ENCODE measurements at places on chromosomes 5 and 9.

- DNase-seq: no peak
Measured at GRCh38 chr9:95880021-95880690, 4.7 kb downstream of the ERCC6L2 start.

DNA sequence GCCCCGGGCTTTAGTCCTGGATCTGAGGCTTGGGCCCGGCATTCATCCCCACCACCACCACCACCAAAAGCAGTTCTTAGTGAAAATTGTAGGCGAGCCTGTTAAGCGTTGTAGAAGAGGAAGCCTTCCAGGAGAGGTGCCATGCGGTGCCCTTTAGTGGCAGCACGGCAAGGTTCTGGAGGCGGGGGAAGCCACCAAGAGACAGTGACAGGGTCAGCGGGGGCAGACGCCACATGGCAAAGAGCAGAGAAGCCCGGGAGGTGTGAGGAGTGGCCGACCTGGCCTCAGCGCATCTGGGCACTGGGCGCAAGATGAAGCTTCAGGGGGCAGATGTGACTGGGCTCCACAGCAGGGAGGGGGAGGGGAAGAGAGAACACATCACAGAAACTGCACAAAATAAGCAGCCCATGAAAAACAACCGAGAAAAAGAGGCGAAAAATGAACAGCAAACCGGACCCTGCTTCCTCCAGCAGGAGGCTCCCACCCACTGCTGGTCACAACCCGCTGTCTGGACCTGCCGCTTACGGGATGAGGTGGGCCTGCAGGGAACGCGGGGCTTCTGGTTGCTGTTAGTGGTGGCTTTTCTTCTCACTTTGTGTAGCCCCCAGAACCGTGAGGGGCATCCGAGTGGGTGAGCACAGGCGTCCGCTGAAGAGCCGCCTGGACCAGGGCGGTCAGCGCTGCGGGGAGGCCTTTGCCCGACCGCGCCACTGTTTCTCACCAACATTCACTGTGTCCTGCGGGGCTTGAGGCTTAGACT lies 4.3 kb downstream of the LRRC14B start:
- DNase-seq: no peak

GRCh38 chr9:121301881-121302286 lies 33.9 kb downstream of the GSN start:
- no peak for DNase-seq

DNA sequence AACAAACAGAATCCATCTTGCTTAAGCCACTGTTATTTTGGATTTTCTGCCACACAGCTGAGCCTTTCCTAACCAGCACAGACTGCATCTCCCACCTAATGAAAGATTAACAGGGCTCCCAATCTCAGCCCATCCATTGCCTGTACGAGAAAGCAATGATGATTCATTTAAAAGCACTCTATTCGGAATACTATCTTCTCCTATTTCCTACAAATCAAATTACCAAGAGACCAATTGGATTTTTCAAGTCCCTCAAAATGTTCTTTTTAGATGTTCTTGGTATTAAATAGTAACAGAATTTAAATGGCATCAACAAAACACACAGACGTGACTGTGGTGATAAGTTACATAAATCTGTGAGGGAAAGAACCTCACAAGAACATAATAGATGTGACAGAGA lies 324.1 kb downstream of the AGTPBP1 start:
- DNase-seq: no peak

GRCh38 chr9:13552606-13553215 lies 273.2 kb upstream of the MPDZ start:
- DNase-seq: no peak

GRCh38 chr5:67732471-67732870 lies 483.1 kb upstream of the PIK3R1 start:
- DNase-seq: no peak

DNA sequence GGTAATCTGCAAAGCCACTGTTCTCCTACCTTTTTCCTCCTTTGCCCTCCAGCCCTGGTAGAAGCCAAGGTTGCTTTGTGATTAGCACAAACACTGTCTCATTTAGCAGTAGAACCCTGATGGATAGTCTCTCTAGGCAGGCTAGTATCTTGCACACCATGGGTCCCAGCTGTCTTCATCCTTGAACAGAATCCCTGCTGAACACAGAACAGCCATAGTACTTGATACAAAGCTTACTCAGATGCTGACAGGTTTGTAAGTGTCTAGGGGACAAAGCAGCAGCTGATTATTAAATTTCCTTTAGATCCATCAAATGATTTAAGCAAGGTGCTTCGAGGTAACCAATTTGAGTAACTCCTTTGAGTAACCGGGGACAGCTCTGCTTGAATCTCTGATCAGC lies 163.7 kb upstream of the PPP1R2B start:
- DNase-seq: no peak

DNA sequence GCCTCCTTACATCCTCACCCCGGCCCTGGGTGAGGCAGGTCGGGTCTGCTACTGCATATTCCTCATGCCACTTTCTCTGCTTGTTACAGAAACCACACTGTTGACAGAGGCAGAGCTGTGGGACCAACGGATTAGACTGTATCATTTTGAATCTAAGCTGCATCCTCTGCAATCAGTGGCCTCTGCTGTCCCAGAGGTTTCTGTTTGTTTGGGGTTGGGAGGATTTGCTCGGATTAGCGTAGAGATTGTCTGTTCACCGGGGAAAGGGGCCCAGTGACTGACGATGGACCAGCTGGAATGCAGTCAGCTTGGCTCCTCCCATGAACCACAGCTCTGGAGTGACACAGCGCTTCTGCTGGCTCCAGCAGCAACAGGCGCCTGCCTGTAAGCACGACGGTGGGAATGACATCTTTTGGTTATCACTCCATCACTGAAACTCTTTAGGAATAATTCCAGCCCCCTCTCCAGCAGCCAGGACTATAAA lies 37.3 kb upstream of the ADRA1B start:
- DNase-seq: no peak

DNA sequence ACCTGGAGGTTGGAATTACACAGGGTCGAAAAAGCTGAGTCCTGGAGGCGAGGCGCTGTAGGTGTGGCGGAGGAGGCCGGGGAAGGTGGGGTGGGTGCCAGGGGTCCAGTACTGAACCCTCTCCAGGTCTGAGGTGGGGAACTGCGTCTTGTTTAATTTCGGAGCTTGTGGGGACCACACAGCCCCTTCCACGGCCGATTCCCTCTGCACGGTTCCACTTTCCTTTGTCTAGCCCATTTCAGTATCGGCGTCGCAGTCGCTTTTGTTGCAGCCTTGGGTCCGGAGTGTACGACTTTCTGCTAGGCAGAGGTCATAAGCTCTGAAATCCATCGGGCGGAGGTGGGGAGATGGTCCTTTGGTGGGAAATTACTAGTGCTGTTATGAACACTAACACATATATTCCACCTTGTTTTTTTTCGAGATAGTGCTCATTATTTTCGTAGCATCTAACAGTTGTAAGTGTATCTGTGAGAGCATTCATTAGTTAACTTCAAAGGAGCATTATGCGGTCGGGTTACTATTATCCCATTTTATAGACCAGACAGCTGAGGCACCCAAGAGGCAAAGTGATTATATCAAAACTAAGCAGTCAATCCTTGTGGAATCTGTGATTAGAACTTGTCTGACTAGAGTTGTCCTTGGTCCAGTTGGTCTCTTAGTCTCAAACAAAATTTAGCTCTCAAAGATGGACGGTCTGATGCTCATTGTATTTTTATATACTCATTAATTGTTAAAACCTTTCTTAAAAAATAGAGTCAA lies 737 bp downstream of the RNF180 start:
- DNase-seq: no peak

GRCh38 chr5:17224858-17225511 lies 7.6 kb downstream of the BASP1 start:
- no peak for DNase-seq

- DNase-seq: no peak
Measured at GRCh38 chr5:135568923-135569360, 9.8 kb downstream of the CXCL14 start.

Measured in keratinocyte (primary cell).